ENCODE measurements at places on chromosomes 7 and 10.

- DNase-seq, result no peak
These were observed 336.4 kb downstream of the NRG3 start for GRCh38 chr10:82211346-82211745.

- no peak for DNase-seq
These were observed 6.8 kb downstream of the DLG5 start for GRCh38 chr10:77919713-77920108.

DNA sequence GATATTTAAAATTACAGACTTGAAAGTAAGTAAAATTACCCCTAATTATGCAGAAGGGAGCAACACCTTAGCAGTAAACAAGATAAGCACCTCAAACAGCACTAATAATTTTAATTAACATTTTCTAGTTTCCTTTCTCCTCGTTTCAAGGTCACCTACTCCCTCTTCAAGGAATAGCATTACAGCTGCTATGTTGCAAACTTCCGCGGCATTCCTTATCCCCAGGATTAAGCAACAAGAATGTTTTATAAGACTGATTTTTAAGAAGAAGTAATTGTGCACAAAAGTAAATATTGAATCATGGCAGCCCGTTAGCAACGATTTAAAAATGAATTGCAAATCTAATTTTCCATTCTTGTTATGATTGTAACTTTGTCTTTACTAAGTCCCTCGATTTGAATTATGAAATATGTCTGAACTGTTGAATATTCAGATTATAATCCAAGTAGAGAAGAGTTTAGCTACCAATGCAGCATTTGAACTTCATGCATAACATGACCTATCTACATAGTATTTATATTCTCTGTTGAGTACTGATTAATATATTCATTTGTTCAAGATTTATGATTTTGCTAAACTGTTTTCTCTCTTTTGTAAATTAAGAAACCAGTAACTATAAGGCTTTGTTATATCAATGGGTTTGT, 593.5 kb upstream of the MGMT start:
- DNase-seq, result no peak

DNA sequence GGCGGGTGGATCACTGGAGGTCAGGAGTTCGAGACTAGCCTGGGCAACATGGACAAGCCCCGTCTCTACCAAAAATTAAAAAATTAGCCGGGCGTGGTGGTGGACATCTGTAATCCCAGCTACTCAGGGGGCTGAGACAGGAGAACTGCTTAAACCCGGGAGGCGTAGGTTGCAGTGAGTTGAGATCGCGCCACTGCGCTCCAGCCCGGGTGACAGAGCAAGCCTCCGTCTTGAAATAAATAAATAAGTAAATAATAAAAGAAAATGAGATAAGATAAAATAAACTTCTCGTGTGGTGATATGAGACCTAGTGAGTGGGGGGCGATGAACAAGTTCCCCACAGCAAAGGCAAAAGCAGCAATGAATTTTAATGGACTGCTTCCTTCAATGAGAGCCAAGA, 33.6 kb upstream of the LMTK2 start:
- no peak for DNase-seq

All from NCI-H2029 treated with DMSO at 0.1 percent for 48 hours (cell line).